ENCODE measurements at places on chromosomes 4 and X.

GRCh38 chr4:17964576-17964975, 57.0 kb downstream of the LCORL start:
- no peak for DNase-seq

DNA sequence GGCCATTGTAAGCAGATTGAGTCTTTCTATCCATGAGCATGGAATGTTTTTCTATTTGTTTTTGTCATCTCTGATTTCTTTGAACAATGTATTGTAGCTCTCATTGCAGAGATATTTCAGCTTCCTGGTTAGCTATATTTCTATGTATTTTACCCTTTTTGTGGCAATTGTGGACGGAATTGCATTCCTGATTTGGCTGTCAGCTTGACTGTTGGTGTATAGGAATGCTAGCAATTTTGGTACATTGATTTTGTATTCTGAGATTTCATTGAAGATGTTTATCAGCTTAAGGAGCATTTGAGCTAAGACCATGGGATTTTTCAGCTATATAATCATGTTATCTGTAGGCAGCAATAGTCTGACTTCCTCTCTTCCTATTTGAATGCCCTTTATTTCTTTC, 154.6 kb downstream of the GUCY2F start:
- no peak for DNase-seq

GRCh38 chr4:74501579-74501978, 56.6 kb downstream of the AREG start:
- no peak for DNase-seq

DNA sequence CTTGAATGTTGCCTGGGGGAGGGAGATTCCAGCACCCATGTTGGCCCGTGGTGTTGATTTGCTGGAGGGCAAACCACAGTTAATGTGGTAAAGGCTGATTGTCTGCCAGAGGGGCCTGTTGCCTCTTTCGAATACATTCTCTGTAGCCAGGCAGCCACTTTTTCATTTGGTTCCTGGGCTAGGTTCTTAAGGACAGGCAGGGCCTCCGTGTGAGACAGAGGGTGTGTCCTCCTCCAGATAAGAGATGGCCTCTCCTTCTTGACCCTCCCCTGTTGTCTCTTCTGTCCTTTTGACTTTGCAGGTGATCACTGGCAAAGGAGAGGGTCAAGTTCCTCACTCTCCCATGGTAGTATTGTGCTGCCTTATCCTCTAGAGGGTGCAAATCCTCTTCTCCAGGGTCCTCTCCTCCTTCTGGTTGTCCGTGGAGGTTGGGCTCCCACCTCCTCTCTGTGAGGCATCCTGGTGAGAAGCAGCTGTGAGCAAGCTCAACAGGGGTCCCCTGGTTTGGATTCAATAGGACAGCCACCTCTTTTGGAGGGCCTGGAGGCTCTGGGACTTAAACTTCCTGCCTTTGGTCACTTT, 44.9 kb downstream of the ZNF182 start:
- no peak for DNase-seq

DNA sequence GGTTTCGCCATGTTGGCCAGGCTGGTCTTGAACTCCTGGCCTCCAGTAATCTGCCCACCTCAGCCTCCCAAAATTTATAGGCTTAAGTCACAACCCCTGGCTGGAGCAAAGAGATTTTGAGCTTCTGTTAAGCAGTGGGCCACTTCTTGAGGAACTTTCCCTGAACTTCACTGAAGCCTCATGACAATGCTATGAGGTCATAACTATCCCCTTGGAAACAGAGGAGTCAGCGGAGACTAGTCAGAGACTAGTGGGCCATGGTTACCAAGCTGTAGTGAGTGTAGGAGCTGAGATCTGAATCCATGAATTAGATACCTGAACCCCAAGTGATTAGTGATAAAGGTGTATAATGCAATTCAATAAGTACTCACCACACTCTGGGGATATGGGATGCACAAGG, 145.1 kb upstream of the MSX1 start:
- no peak for DNase-seq

GRCh38 chrX:127207326-127207725, 387.8 kb downstream of the PRR32 start:
- DNase-seq, result no peak

Data from activated T-cell treated with anti-CD3 and anti-CD28 coated beads for 4 hours (primary cell).